ENCODE measurements at places on chromosomes 5 and 9.

DNA sequence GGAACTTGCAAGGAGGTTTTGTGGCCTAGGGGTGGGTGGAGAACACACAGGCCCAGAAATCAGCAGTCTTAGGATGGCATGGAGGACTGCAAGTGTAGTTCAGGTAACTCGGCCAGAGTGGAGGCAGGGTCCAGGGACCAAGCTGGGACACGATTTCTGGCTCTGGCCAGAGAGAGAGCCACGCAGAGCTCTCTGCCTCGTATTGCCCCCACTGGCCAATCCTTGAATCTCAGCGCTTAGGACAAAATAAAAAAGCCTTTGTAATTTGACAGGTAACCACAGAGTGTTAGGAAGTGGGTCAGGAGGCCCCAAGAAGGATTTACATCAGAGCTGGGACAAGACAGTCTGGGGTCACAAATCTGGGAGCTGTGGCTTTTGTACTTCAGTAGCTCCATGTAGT is 11.7 kb downstream of the MAP3K1 start:
- DNase-seq: no peak

DNA sequence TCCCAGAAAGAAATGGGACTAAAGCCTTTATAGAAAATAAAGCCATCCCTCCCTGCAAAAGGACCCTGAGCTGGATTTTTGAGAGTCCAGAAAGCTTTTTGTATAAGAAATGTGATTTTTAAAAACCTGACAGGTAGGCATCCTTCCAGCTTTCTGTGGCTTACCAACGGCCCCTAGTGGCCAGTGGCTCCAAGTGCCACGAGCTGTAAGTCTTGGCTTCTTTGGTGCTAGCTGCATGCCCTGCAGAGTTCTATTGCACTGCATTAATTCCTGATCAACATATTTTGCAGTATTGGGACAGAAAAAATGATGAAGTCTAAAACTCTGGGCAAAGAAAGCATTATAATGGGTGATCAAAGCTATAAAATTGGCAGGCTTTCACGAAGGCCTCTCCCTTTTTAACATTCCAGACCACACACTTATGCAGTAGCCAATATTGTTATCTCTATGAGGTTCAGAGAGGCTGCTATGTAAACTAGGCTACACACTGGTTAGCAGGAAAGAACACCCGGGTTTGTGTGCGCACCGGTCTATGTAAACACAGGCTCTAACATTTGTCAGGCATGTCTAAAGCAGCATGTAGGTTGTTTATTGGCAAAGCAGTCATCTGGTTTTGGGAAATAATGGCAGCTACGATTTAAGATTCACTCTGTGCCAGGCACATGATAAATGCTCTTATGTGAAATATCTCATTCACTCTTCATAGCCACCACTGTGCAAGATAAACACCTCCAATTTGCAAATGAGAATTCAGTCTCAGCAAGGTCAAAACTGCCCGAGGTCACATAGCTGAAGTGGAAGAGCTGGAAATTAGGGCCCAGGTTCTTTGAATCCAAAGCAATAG is 55.2 kb downstream of the NMUR2 start:
- peak; percentile 90 for DNase-seq

- DNase-seq: no peak
Observed at GRCh38 chr9:32543047-32543446, 9.1 kb upstream of the SMIM27 start.

- DNase-seq: no peak
Observed at GRCh38 chr5:156755421-156756087, 94.5 kb upstream of the PPP1R2B start.

DNA sequence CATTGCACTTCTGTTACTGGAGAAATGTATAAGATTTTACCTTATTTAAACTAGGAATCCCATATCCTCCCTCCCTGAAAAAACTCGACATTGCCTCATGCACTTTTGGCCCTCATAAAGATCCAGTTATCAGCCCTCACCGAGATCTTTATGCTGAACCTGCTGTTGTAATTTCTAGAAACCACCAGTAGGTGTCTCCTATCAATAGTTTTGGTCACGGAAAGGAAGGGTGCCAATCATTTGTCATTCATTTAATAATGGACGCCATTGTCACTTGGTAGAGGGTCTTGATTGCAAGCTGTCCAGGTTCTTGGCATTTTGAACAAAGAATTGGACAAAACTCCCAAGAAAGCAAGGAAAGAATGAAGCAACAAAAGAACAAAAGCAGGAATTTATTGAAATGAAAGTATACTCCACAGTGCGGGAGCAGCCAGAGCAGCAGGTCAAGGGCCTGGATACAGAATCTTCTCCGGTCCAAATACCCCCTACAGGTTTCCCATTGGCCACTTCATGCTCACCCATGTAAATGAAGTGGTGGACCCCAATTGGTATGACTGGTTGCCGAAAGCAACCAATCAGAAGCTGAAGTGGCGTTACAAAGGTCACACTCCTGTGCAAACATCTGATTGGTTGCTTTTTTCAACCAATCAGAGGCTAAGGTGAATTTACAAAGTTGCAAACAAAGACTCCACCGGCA is 524.3 kb downstream of the PSAT1 start:
- DNase-seq: peak; percentile 59

DNA sequence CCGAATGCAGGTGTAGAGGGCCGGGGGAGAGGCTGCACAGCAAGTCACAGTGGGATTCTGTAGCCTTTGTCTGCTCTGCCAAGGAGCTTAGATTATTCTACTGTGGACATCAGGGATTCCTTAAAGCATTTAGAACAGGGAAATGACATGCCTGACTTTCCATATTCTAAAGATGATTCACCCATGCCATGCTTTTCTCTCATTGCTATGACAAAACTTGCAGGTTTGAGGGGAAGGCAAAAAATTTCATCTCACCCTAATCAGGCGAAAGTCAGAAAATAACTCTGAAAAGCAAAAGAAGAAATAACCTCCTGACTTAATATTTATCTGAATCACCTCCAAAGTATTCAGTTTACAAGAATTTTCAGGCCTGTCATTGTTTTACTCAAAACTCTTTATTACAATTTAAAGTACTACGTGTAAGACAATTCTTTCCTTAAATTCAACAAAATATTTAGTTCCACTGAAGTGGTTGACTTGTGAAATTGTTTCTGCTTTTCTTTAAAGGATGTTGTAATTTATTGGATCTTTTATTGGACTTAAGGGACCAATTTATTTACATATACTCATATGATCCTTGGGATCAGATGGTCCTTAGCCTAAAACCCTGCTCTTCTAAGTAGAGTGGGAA is 30.0 kb upstream of the GAS1 start:
- no peak for DNase-seq

DNA sequence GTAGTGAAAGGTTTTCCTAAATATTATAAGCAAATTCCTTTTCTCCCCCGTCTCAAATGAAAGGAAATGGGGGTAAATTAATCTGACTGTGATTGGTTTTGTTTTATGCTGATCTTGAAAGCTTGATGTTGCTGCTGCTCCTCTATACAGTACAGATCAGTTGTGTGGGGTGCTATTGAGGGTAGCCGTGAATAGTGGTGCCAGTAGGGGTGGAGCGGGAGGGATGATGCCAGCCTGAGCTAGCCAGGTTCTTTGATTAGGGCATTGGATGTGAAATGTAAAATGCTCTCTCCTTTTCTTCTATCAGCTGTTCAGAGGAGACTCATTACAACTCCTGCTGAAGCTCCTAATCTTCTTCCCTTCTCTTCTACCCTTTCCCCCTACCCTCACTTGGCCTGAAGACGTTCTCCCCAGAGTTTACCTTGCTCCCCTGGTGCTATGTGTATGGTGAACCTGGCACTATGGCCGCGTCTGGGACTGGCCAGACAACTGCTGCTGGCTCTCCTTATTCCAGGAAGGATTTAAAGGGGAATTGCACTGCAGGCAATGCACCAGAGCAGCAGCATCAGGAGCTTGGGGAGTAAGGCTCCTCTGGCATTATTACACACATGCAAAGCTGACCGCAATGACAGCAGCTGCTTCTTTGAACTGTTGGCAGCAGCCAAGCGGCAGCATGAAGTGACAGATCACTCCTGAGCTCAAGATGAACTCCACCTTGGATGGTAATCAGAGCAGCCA is 566 bp downstream of the GPR21 start:
- no peak for DNase-seq
